ENCODE measurements at places on chromosomes 7 and 10.

DNA sequence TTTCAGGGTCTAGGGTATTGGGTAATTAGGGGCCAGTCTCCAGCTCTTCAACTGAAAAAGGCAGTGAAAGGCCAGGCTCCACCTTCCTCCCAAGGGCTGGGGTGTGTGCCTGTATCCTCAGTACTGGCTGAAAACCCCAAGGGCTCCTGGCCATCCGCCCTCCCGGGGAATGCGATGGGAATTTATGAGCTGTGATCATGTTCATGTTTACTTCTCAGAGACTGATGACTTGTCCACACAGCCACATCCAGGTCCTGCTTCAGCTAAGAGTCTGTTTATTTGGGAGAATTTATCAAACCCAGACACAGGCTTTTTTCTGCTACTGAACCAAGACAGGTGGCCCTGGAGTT is 91.7 kb downstream of the CCDC3 start:
- DNase-seq, result no peak

- no peak for DNase-seq
Observed at GRCh38 chr10:35552650-35553342, 52.3 kb upstream of the GJD4 start.

GRCh38 chr10:59724098-59724938 is 14.7 kb upstream of the SLC16A9 start:
- no peak for DNase-seq

DNA sequence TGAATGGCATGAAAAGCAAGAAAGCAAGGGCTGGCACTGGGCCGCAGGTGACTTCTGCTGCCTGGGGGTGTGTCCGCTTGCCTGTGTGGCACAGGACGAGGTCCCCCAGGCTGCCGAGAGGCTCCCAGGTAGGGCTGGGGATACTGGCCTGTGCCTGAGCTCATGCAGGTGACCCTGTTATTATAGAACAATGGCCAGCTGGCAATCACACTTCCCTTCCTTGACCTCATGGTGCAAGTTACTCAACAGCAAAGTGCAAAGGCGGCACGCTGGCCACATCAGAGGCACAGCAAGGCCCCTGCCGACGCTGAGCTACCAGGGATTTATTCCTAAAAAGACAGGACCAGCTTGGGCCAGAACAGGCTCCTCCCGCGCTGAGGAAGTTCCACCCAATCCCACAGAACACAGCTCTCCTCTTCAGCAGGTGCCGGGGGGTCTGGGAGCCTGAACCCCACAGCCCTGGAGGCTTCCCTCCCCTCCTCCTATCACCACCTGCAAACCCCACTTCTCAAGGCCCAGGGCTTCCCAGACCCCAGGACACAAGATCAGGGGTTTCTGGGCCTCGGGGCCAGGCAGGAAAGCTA is 1.4 kb upstream of the ADAM8 start:
- DNase-seq, result no peak

Measured in activated CD4-positive, alpha-beta T cell treated with anti-CD3 and anti-CD28 coated beads, Interleukin-2, amount 50 U/mL, for 4 hours (primary cell).